ENCODE measurements at places on chromosomes 16 and 17. TPM values are rescaled to one million over a fixed set of nuclear protein-coding genes. Genes with fewer than 3 reads are reported as not detected.

The HLF gene
- 0.23 TPM for total RNA-seq

The TBC1D3 gene
- total RNA-seq = not detected

The ITGB3 gene
- total RNA-seq = 4.6 TPM

The SEPTIN1 gene
- total RNA-seq = 0.58 TPM

The ZNF597 gene
- total RNA-seq = 1.1 TPM
